ENCODE measurements at places on chromosomes 2 and 18.

DNA sequence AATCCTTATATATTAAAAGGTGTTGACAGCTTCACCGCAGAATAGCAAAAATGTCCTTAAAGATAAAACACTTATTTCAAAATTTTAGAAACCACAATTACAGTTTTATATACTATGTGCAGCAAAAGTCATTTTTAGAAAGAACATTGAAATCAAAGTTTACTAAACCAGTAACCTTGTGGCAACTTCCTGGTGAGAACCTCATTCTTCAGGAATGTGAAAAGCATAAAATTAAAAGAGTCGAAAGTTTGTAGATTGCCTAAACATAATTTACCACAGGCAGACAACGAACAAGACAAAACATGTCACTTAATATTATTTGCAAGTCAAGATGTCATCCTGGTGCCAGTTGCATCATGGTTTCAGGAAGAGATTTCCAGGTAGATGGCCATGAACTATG lies 108.3 kb upstream of the NRP2 start:
- DNase-seq, result no peak

GRCh38 chr2:134667541-134667940 lies 51.3 kb downstream of the TMEM163 start:
- no peak for DNase-seq

- no peak for DNase-seq
Observed at GRCh38 chr2:62573137-62573731, 67.2 kb upstream of the TMEM17 start.

DNA sequence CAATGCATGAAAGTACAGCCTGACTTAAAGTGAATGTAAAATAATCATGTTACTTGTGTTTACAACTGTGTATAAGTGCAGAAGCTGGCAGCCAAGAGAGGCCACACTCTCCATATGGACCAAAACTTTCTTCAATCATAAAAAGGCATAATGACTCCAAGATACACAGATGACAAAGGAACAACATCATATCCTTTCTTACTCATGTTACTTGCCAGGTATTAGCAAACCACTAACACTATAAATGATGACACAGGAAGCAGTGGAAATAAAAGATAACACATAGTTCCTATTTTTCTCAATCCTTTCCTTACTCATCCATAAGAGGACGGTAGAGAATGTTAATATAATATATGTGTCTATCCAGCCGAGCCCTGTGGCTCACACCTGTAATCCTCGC lies 400.0 kb upstream of the CDH2 start:
- DNase-seq, result no peak

DNA sequence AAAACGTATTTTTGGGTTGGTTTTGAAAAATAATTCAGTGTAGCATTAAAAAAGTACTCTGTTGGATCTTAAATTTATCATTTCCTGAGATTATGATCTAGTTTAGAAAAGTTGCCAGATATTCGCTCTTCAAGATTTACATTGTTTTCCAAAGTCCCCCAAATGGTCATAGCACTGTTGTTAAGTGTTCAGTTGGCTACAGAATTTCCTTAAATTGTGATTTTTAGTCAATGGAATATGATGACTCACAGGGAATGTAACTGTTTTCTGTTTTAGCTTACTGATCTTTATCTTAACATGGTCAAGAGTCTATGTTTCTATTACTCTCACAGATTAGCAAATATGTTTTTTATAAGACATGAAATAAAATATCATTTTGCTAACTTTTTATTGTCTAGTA lies 23.2 kb downstream of the PLCL1 start:
- no peak for DNase-seq

GRCh38 chr2:107932488-107932887 lies 53.8 kb upstream of the SLC5A7 start:
- no peak for DNase-seq

DNA sequence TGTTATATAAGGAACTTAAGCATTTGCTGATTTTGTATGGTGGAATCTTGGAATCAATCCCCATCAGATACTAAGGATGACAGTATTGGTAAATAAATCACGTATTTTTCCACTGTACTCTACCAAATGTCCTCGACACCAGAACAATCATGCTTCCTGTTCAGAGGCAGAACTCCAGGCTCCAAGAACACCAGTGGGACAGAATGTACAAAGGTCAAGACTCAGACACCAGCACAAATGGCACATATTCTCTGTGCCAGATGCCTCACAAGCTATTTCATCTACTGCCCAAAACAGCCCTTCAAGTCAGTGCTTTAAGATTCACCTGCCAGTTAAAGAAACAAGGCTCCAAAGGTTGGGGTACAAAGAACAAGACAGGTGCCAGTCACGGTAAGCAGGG lies 420.5 kb downstream of the STK39 start:
- no peak for DNase-seq

DNA sequence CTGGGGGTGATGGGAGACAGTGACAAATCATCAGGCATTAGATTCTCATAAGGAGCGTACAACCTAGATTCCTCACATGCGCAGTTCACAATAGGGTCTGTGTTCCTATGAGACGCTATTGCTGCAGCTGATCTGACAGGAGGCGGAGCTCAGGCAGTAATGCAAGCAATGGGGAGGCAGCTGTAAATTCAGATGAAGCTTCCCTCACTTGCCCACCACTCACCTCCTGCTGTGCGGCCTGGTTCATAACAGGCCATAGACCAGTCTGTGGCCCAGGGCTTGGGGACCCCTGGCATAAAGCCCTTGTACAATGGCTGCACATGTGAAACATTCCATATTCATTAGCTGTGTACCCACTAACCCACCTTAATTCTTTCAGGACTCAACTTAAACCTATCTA lies 18.0 kb downstream of the NMUR1 start:
- no peak for DNase-seq

GRCh38 chr2:149170156-149170555 lies 131.7 kb downstream of the LYPD6B start:
- no peak for DNase-seq

DNA sequence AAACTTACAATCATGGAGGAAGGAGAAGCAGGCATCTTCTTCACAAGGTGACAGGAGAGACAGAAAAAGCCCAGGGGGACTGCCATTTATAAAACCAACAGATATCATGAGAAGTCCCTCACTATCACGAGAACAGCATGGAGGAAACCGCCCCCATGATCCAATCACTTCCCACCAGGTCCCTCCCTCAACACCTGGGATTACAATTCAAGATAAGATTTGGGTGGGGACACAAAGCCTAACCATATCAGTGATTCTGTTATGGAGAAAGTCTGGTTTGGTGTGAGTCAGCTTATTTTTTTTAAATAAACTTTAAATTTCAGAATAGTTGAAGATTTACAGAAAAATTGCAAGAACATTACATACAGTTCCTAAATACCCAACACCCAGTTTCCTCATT lies 84.7 kb upstream of the SP3 start:
- no peak for DNase-seq

DNA sequence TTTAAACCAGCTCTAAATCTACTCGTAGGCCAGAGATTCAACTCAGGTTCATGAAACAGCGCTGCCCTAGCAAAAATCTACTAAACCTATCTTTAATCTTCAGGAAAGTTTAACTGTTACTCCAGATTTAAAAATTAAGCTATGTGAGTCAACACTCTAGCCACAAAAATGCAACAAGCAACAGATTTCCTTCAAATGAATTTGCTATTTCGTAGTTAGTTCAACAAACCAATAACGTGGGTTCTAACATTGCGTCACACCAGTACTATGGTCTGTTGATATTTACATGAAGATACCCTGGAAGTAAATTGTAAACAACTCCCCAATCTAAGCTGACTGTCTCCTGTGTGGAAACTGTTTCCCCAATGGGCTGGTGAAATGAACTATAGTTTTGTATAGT lies 71.2 kb downstream of the FIGN start:
- DNase-seq, result no peak

GRCh38 chr2:17892770-17893534 lies 14.5 kb downstream of the KCNS3 start:
- no peak for DNase-seq

DNA sequence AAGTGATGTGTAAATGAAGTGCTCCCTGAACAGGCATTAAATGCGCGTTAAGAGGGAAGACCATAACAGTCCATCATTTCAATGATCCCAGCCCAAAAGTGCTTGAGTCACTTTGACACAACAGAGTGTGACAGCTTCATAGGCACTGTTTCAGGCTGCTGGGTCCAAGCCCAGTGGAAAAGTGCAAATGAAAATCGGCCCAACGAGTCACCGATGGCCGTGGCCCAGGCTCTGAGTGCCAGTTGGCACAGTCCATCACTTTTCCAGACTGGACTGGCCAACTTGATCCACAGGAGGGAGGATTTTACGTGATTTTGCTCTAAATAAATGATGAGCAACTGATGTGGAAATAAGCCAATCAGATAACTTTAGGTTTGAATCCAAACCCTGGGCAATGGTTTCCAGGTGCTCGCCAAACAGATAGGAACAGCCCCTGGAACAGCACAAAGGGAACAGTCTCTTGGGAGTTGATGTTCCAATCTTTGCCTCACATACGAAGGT lies 114.0 kb downstream of the SP3 start:
- no peak for DNase-seq

DNA sequence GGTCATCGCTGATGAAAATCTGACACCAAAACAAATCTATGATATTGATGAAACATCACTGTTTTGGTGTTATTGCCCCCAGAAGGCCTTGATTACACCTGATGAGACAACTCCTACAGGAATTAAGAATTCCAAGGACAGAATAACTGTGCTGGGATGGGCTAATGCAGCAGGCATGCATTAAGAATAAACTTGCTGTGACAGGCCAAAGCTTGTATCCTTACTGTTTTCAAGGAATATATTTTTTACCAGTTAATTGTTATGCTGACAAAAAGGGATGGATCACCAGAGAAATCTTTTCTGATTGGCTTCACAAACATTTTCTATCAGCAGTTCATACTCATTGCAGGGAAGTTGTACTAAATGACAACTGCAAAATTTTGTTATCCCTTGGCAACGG lies 278.2 kb downstream of the IKZF2 start:
- DNase-seq, result no peak

DNA sequence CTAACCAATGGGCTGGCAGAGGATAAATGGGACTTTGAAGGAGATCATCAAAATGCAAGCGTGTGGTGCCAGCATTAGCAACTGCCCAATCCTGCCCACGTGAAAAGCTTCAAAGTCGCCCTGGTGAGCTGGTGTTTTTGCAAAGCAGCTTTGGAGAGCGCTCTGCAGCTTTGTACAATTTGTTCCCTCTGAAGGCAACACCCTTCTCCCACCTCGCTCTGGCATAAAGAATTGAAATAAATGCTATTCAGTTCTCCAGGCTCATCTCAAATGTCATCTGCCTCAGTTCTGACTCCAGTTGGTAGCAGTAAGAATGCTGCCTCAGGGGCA lies 3.5 kb downstream of the COPS9 start:
- no peak for DNase-seq

- no peak for DNase-seq
Observed at GRCh38 chr2:102060792-102061191, 69.0 kb downstream of the IL1R2 start.

- no peak for DNase-seq
Observed at GRCh38 chr2:35931626-35932025, 424.0 kb upstream of the CRIM1 start.

DNA sequence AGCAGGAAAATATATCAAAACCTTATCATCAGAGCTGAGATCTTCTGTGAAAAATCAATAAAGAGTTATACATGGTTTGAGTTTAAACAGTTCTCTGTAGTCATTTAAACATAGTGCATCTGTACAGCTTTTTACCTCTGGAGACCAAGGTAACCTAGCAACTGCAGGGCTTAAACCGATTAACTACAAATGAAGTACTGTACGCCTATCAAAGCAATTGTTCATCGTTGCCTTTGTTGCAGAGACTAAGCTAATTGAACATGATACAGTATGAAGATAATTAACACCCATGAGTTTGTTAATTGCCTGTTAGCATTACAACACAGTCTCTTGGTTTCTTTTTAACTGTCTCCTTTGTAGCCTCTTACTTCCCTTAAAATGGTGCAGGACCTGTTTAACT lies 147.9 kb downstream of the LNPK start:
- DNase-seq, result no peak

DNA sequence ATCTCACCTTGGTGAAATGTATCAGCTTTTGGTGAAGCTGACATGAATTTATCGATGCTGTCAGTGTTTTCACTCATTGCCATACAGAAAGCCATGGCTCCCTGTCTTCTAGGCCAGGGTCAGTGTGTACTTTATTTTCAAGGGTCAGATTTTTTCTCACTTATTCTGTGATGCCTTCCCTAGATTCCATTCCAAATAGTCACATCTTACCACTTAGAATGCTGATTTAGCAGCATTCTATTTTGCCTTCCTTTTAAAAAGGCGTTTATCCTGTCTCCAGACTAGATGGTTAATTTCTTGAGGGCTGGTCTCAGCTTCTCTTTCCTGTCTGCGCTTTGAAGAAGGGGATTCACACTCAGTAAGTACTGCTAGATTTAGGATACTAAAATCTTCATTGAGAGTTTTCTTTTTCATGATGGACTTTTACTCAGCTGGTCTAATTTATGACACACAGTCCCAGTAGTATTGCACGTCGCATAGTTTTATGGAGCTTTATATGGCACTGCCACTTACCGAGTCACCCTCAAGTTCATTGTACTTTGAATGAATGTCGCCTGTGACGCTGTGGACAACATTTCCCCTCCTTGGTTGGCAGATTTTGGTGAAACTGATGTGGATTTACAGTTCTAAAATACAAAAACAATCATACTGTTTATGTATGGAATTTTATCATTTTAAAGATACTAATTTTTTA lies 194.0 kb downstream of the ZNF407 start:
- DNase-seq, result no peak

DNA sequence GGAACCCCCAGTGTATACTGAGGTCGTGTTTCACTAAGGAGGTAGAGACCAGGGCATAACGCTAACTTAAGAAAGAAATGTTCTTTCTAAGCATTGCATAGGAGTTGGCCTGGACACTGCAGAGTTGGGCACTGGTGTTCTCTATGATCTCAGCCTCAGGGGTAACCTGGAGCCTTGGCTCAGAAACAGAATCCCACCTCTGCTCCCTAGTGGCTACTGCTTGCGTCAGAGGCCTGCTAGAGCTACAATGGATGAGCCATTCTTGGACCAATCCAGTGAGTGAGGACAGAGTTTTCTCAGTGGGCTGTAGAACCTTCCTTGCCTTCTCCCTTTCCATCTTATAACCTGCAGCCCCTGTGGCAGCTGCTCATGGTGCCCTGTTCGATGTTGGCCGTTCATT lies 324.4 kb upstream of the CELF4 start:
- no peak for DNase-seq

DNA sequence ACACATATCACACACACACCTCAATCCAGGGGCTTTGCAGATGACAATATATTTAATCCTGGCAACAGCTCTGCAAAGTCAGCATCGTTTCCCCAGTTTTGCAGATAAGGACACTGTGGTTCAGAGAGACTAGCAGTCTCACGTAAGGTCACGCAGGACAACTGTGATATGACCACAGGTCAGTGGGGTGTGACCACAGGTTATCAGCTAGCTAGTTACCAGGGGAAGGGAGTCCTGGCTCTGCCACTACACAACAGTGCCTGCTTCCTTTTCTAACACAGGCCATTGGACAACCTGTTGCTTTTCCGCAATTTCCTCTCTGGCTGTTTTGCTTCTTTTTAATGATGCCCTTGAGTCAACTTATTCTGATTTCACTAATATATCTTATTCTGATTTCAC lies 33.3 kb downstream of the RBMS1 start:
- no peak for DNase-seq

GRCh38 chr2:24175631-24176187 lies 856 bp downstream of the FAM228A start:
- DNase-seq, result no peak

- DNase-seq, result no peak
Observed at GRCh38 chr2:167862296-167862695, 385.1 kb downstream of the STK39 start.

GRCh38 chr2:11984316-11985158 lies 238.1 kb downstream of the LPIN1 start:
- DNase-seq, result no peak
